ENCODE measurements at places on chromosomes 16 and 17. TPM values are rescaled to one million over a fixed set of nuclear protein-coding genes. Genes with fewer than 3 reads are reported as not detected.

DNA sequence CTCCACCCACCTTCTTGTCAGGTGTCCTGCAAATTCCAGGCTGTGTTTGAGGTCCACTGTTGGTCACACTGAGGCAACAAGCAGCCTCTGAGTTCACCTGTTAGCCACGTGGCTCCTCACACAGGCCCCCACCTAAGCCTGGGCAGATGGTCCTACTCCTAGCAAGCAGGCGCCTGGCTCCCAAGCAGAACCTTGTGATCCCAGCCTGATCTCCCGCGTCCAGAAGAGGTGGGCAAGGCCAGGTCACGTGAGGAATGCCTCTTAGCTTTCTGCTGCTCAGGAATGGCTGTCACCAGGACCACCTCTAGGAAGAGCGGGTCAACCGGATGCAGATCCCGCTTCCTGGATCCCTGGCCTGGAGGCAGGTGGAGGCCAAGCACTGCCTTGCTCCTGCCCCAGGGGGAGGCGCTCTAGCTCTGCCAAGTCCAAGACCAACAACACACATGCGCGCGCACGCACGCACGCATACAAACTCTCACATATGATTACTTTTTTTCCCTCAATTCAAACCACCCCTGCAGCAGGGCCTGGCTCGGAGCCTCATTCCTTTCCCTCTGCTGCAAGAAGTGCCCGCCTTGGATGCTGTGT is 9.5 kb downstream of the CYB561 start:
- DNase-seq, result no peak

GRCh38 chr17:2892305-2892971 is 96.2 kb downstream of the RAP1GAP2 start:
- peak; percentile 36 for DNase-seq

DNA sequence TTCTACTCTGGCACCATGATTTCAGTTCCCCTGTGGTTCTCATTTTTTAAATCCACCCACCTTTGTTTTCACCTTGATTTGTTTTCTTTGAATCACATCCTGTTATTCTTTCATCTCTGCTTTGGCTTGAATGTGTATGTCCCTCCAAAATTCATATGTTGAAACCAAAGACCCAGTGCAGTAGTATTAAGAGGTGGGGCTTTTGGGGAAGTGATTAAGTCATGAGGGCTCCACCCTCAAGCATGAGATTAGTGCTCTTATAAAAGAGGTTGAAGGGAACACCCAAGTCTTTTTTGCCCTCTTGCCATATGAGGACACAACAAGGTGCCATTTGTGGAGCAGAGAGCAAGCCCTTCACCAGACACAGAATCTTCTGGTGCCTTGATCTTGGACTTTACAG is 382.3 kb downstream of the SLC39A11 start:
- DNase-seq, result no peak

GRCh38 chr17:6090253-6090652 is 20.1 kb downstream of the WSCD1 start:
- DNase-seq, result peak; percentile 33

- DNase-seq, result peak; percentile 30
These were observed 2.5 kb downstream of the MAF start for GRCh38 chr16:79598063-79598347.

DNA sequence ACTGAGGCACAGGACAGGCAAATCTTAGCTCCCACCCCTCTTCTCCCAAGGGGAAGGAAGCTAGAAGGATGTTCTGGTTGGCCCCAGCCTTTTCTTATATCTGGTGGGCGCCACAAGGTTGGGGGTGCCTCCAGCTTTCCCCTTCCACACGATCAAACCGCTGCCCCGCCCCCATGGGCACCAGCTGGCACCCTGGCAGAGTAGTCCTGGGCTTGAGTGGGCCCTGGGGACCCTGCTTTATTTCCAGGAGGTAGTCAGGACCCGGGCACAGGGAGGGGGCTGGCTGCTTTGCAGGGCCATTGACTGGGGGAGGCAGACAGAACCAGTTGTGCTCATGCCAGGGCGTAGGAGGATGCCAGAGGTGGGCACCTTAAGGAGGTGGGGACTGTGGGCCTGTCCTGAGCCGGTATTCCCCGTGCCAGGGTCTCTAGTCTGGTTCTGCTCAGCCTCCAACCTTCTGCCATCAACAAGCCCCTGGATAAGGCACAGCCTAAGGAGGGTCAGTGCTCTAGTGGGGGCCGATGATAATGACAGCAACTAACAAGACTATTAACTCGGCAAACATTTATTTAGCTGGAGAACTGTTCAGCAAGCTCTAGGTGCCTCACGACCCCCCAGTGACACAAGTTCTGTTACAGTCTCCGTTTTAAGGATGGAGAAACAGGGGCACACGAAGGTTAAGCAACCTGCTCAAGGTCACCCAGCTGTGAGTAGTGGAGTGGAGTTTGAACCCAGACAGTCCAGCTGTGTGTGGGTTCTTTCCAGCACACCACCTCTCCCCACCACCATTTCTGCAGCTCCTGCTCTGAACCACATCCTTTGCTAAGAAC is 7.6 kb upstream of the PPP1R1B start:
- DNase-seq, result no peak

DNA sequence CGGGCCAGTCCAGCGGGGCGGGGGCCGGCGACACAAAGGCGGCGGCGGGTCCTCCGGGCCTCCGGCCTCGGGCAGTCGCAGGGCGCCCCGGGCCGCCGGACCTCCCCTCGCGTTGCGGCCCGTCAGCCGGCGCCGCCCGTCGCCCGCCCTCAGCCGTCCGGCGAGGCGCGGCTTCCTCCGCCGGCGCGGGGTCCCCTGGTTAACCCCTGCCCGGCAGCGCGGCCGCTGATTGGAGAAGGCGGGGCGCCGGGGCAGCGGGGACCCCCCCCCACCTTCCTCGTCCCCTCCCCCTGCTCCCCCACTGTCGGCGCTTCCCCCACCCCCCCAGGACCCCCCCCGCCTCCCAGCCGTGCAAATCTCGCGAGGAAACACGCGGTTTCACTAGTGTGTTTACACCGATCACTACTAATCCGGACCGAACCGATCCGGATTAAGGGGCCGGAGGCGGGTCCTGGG is at the start of gene TLK2:
Gene TLK2, plus strand, starts transcription at position 402 of the 456 bp plus-strand sequence. CDS start 2,301 bp downstream, outside the sequence.
- peak; percentile 85 for DNase-seq

GRCh38 chr17:18166894-18167293 is 16.7 kb upstream of the ALKBH5 start:
- no peak for DNase-seq

DNA sequence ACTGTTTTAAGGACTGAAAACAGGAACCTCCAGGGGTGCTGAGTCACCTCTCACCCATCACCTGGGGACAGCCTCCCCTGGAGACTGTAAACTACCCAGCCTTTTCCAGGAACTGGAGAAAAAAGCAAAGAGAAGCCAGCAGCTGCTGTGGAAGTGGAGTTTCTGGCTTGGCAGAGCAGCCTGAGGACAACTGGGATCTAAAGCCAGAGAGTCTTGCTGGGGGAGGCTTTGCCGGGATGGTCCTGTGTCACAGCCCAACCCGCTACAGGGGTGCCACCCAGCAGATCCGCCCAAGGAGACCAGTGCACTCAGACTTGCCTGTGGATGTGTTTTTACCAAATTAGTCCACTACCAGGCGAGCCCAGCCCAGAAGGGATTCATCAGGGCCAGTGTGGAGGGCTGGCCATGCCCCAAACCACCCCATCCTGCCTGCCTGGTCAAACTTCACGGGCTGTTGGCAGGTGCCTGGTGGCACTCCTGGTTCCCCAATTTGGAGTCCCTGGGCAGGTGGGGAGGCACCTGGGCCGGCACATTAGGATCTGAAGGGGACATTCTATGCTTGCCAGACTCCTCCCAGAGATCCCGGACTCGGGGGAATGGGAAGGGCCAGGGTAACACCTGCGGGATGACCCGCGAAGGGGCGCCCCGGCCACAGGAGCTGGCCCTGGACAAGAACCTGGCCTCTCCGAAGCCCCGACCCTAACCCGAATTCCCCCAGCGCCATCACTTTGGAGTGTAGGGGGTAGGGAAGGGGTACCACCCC is 771 bp downstream of the MSRB1 start:
- DNase-seq, result peak; percentile 40

- DNase-seq, result no peak
These were observed 8.0 kb downstream of the POLR3K start for GRCh38 chr16:45454-45853.

The KRT13 gene
- polyA plus RNA-seq, result 26.2 TPM

The GIT1 gene
- 29.0 TPM for polyA plus RNA-seq
